WTC11 (cell line): ENCODE measurements at places on chromosomes 1 and 21. TPM values are rescaled to one million over a fixed set of nuclear protein-coding genes. Genes with fewer than 3 reads are reported as not detected.

GRCh38 chr1:172394141-172394751 is 26.2 kb upstream of the C1orf105 start:
- DNase-seq: no peak

DNA sequence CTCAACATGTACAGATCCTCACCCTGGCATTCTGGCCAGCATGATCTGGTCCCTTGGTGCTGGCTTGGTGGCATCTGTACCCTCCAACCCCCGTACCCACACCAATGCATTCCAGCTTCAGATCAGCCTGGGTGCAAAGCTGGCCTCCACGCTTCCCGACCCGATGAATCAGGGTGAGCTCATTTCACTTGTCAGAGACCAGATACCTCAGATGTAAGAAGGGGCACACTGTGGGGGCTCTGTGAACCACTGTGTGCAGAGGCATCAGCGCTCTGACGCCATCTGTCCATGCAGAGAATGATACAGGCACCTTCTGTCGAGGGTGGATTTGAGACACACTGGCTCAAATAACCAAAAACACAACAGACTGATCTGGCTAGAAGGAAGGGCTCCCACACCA is 76.6 kb downstream of the DMRTB1 start:
- no peak for DNase-seq

- no peak for DNase-seq
Measured at GRCh38 chr1:201533836-201534235, 5.1 kb upstream of the NAV1 start.

DNA sequence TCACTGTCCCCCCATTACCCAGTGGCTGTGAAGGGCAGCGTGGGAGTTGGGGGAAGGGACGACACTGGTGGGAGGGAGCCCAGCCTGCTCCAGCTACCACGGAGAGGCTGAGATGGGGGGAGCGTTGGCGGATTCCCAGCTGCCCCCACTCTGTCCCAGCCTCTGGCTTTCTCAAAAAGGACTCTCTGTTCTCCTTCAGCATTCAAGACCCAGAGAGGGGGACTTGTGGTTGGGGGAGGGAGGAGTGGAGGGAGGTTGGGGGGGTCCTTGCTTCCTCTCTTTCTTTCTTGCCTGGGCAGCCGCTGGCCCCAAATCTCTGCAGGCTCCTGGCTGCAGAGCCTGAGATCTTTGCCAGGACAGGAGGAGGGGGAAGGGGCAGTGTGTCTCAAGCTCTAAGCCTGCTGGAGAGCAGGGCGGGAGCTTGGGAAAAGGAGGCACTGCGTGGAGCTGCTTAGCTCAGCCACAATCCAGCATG is 2.2 kb downstream of the ATP1A2 start:
- DNase-seq: no peak

GRCh38 chr1:22123071-22123390 is 19.9 kb downstream of the WNT4 start:
- DNase-seq: no peak

DNA sequence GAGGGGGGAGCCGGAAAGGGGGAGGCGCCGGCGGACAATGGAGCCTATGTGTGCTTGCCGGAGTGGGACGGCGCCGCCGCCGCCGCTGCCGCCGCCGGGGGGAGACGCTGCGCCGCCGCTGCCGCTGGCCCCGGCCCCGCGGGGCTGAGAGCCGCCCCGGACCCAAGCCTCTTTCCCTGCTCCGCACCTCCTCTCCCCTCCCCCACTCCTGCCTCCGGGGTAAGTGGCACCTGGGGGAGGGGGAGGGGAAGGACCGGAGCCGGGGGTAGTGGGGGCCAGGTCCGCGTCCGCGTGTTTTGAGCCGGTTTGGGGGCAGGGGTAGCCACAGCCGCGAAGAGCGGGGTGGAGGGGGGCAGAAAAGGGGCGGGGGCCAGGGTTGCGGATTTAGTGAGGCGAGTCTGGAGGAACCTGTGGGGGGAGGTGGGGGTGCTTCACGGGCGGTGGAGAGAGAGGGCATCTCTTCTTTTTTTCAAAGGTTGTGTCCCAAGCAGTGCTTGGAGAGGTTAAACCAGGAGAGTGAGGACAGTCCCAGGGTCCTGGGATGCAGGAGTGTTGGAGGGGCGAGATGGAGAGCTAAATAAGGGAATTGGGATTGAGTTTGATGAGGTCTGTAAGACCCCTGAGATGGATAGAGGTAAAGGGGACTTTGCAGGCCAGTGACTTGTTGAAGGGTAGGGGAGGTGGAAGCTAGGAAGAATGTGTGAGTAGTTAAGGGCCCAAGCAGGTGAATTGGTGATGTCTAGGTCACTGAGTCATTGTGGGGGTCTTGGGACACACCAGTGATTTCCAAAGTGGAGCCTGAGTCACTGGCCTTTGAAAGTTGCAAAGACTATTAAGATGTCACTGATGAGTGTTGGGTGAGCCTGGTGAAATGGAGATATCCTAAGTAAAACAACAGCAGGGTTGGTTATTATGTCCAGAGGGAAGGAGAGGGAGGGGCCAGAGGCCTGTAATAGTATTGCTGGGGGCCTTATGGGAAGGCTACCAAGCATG is 59.1 kb downstream of the BCL9 start:
- DNase-seq: no peak

DNA sequence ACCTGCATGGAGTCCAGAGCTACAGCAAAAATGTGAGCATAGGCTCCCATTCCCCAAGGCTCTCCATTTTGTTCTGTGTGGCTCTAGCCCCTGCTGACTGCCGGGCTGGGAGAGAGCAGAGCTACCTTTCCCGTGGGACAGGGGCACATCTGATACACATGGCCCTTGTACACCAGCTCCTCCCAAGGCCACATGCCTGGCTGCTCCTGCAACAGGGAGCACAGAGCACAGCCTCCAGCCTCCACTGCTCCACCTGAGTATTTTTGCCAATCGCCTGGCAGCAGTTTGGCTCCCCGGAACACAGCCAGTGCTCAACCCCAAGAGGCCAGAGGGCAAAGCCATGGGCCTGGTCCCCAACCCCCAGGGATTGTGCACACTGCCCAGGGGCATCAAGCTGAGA is 146.5 kb downstream of the CHD1L start:
- DNase-seq: no peak

- DNase-seq: no peak
Measured at GRCh38 chr1:226702318-226702956, 36.6 kb downstream of the ITPKB start.

DNA sequence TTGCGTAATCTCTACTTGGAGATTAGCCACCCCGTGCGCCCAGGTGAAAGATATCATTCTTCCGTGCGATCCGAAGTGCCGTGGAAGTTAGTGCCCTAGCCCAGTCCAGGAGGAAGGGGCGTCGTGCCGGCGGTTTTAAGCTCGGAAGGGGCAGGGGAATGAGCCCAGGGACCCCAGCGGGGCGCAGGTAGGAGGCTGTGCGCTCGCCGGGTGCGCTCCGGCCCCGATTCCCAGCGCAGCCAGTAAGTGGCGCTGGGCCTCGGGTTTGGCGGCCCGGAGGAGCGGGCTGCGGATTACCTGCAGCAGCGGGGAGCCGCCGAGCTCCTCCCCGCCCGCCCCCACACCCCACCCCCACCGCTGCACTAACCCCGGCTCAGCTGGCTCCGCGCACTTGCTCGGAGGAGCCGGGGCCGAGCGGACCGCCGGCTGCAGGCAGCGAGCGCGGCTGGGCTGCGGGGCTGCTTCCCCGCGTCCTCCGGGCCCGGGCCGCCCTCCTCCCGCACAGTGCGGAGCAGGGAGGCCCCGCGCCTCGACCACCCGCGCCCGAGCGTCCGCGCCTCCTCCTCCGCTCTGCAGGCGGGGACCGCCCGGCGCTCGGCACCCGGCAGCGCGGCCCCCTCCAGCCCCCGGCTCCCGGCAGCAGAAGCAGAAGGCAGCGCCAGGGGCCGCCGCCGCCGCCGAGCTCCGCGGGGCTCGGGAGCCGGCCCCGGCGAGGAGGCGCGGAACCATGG is at the start of gene RYR2:
TSS of gene RYR2 (plus strand) at position 390 of the 731 bp plus-strand sequence. CDS start at position 728, 338 bp downstream.
- DNase-seq: peak; percentile 84

DNA sequence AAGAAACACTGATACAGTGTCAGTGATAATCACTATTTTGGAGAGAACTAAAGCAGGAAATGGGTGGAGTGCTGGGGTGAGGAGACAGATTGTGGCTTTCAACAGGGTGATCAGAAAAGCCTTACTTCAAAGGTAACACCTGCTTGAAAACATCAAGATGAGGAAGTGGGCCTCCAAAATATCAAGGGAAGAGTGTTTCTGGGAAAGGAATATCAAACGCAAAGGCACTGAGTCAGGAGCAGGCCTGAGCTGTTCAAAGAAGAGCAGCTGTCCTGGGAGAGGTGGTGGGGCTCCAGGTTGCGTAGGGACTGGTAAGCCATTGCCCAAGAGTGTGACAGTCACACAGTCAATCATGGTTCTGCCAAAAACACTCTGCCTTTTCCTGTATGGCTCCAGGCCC is 47.1 kb upstream of the ATP1A1 start:
- no peak for DNase-seq

- DNase-seq: no peak
Measured at GRCh38 chr1:183034682-183035081, 11.5 kb downstream of the LAMC1 start.

DNA sequence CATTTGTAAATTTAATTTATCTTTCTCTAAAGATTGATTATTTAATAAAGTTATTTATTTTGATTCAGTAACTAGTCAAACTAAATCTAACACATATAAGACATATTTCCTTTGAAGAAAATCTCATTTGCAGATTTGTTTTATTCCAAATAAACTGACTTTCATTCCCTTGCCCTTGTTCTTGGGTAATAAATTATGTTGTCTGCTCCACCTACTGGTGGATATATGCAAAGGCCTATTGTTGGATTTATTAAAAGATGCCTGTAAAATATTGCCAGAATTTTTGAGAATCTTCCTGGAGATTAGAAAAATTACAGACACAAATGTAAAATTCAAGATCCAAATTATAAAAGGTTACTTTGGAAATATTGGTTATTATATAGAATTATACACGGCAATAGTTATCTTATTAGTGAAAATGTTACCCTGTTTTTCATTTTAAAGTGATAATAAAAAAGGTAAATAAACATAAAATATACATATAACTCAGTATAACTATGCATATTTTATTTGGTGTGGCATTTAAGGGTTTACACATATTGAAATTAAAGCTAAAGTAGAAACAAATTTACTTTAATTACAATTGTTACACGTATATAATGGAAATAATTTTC is 116.1 kb downstream of the SPATA17 start:
- DNase-seq: no peak

DNA sequence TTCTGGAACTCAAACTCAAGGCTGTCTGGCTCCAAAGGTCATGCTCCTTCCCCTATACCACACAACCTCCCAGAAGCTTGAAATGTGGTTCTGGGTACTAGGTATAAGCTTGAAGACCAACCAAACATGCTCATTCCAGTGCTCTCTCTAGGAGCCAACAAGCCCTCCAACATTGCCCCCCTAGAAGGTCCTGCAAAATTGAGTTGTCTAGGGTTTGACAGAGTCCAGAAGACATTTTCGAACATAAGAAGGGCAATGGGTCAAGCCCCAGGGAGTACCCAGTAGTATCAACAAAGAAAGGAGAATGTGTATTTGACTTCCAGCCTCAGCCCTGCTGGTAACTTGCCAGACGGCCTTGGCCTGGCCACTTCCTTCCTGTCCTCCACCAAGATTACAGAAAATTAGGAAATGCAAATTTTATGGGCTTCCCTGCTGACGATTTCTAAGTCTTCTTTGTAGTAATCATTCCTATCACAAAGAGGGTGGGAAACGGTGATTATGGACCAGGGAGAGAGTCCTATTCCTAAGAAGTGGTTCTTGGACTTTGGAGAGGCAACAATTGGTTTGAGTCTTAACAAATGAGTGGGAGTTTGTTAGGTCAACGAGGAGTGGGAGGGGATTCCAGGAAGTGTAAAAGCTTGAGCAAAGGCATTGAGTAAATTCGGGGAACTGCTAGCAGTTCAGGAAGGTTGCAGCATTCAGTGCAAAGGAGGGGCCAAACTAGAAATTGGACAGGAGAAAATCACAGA is 18.7 kb upstream of the SLAMF1 start:
- no peak for DNase-seq

- no peak for DNase-seq
Measured at GRCh38 chr1:61244114-61244513, 161.8 kb downstream of the NFIA start.

DNA sequence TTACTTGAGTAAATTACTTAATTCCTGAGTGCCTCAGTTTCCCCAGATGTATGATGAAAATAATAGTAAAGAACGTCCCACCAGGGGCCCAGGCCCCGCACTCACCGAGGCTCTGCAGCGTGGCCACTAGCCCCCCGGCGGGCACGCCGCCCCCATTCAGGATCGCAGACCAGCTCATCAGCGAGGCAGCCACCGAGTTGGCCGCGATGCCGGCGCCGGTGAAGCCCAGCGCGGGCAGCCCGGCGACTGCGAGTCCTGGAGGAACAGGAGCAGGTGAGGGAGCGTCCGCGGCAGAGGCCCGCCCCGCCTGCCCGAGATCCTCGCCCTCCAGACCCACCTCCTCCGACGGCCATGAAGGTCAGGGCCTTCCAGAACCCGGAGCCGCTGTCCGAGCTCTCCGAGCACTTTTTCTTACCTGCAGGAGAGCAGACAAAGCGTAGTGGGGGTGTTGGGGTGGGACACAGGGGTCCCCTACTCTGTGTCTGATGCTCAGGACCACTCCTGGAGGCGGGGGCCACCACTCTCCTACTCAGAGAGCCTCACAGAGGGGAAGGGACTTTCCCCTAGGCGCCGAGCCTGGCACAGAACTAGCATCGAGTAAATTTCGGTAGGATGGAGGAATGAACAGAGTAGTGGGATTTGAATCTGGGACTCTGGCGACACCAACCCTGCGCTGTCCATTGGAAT is 3.7 kb downstream of the IFI6 start:
- DNase-seq: no peak

GRCh38 chr21:17334484-17334883 is 178.4 kb upstream of the CXADR start:
- DNase-seq: no peak

Gene GUCA2B
- not detected in 3 replicates for total RNA-seq

Gene FAM167B
- total RNA-seq: 5.4 to 7.4 TPM (median 7.1 TPM) in 3 replicates

Gene CFAP74
- 0.34 to 0.39 TPM (median 0.35 TPM) in 3 replicates for total RNA-seq

Gene TNFAIP8L2
- total RNA-seq: 0.15 TPM in 1 of 3 replicates, not detected in the others

Gene HRNR
- total RNA-seq: not detected in 3 replicates

Gene KCNK2
- total RNA-seq: 0.15 to 0.46 TPM (median 0.34 TPM) in 3 replicates

Gene MAN1C1
- 10.4 to 16.8 TPM (median 12.2 TPM) in 3 replicates for total RNA-seq
